Epithelial cell of alveolus of lung (primary cell): ENCODE measurements at places on chromosomes 1 and 21. TPM values are rescaled to one million over a fixed set of nuclear protein-coding genes. Genes with fewer than 3 reads are reported as not detected.

Gene PEX19
- total RNA-seq: 38.5 and 86.6 TPM in 2 replicates

Gene C1QTNF12
- total RNA-seq: 0.88 and 1.0 TPM in 2 replicates

Gene SLAMF9
- 0.91 TPM in 1 of 2 replicates, not detected in the other for total RNA-seq

Gene RRAGC
- 9.6 and 14.3 TPM in 2 replicates for total RNA-seq

Gene SYCP1
- not detected in 2 replicates for total RNA-seq

Gene NCF2
- 5.3 TPM in 1 of 2 replicates, not detected in the other for total RNA-seq

Gene ERG
- total RNA-seq: 0.26 and 0.32 TPM in 2 replicates
